ENCODE measurements at places on chromosomes 3 and 15.

DNA sequence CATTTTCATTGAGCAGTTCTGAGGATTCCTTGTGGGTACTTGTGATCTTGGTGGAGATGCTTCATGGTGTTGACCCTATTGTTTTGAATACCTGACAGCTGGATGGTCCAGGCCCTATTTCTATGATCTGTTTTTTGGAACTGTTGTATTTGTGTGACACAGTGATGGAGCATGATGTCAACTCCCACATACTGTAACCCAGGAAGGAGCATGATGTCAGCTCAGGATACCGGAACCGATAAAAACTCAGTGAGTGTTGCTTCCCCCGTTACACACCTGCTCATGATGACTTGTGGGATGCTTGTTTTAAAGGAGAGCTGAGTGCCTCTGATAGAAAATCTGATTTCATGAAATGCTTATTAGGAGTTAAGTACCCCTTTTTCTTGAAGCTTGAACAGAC lies 45.1 kb downstream of the ZBTB38 start:
- DNase-seq = no peak

GRCh38 chr3:189834462-189834861 lies 203.3 kb downstream of the TP63 start:
- DNase-seq = no peak

DNA sequence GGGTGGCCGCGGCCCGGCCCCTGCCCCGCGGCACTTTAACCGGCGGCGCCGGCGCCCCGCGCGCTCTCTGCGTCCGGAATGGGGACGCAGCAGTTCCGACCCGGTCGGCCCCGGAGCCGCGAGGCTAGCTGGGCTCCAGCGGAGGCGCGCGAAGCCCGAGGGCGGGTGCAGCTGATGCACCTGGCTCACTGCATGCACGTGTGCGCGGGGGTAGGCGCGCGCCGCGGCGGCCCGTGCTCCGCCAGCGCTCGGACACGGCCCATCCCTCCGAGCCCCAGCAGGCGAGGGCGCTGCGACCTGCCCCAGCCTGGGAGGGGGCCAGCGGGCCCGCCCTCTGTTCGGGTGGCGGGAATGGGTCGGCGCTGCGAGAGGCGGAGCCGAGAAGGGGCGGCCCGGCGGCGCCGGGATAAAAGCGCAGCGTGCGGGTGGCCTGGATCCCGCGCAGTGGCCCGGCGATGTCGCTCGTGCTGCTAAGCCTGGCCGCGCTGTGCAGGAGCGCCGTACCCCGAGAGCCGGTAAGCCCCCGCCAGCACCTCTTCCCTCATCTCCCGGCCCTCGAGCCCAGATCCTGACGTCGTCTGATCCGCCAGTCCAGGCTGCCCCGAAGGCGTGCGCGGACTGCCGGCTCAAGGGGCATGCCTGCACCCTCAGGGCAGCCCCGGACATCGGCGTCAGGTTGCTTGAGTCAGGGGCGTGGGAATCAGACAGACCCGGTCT lies at the start of the genes CHDH and IL17RB:
Gene CHDH, minus strand, starts transcription at position 286 of the 717 bp plus-strand sequence. CDS start 22,411 bp downstream, outside the sequence.
Gene IL17RB, plus strand, starts transcription at position 435 of the 717 bp plus-strand sequence. Its CDS starts 21 bp downstream, at position 456.
- no peak for DNase-seq

- no peak for DNase-seq
Observed at GRCh38 chr3:8776406-8776805, 7.0 kb upstream of the OXTR start.

DNA sequence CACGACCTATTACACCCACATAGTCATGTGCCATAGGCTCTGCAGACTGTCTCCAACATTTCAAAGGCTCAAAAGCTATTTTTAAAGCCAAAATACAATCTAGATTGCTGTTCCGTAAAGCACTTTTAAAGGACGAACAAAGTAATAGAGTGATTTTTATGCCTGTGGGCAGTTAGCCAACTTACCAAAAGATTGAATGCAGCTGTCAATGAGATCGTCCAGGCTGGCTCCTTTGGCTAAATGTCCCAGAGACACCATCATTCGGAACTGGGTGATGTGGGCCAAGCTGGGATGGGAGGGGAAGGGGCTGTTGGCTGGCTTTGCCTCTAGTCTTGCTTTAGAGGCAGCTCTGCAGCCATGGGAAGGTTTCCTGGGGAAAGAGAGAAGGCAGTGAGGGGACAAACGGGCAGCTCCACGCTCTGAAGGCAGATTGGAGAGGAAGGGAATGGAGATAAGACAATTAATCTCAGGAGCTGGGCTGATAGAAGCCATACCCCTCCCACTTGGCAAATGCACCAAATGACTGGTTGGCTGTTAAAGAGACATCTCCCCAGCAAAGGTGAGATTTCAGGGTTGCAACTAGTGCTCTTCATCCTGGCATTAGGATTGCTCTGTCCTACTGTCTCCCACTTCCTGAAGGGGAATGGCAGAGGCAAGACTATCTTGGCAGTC lies 4.8 kb downstream of the RASGRP1 start:
- DNase-seq = no peak

GRCh38 chr15:47603026-47603425 lies 114.3 kb upstream of the SEMA6D start:
- no peak for DNase-seq

- no peak for DNase-seq
Observed at GRCh38 chr3:48451270-48451669, 4.7 kb downstream of the ATRIP start.
